ENCODE measurements at places on chromosomes 16 and 17.

GRCh38 chr17:42804918-42805367 lies 6.3 kb downstream of the CNTD1 start:
- DNase-seq = no peak

DNA sequence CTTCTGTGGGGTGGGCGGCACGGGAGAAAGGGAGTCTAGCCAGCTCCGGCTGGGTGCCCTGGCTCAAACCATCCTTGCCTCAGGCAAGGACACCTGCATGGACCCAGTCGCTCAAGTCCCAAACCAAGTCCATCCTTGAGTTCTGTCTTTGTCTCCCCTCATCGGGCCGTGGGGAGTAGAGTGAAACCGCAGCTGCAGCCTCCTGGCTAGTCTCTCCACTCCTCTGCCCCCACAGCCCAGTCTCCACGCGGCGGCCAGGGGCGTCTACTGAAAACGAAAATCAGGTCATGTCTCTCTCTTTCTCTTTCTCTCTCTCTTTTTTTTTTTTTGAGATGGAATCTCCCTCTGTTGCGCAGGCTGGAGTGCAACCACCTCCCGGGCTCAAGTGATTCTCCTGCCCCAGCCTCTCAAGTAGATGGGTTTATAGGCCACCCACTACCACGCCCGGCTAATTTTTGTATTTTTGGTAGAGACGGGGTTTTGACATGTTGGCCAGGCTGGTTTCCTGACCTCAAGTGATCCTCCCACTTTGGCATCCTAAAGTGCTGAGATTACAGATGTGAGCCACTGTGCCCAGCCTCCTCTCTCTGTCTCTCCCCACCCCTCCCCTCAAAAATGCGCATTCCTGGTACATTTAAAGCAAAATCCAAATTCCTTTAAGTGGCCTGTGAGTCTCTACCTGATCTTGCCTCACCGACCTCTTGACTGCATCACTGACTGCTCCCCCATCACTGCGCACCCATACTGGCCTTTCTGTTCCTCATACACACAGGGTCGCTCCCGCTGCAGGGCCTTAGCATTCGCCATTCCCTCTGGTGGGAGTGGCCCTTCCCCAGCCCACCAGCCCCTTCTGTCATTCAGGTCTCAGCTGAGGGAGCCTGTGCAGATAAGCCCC lies 17.7 kb upstream of the RMI2 start:
- no peak for DNase-seq

GRCh38 chr17:353213-353837 lies 718 bp upstream of the RPH3AL start:
- DNase-seq = no peak

DNA sequence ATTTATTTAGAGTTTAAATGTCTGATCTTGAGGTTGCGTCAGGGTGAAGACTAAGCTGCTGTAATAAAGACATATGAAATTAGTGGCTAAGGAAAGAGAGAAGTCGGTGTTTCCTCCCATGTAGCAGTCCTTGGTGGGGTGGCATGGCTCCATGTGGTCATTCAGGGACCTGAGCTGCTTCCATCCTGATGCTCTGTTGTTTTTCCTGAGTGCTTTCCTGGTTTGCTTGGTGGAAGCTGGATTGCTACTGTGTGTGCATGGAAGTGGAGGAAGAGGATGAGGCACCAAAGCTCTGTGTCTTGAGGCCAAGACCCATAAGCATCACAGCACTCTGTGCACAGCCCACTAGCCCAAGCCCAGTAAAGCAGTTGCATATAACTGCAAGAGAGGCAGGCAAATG lies 241.8 kb upstream of the CACNG5 start:
- no peak for DNase-seq

DNA sequence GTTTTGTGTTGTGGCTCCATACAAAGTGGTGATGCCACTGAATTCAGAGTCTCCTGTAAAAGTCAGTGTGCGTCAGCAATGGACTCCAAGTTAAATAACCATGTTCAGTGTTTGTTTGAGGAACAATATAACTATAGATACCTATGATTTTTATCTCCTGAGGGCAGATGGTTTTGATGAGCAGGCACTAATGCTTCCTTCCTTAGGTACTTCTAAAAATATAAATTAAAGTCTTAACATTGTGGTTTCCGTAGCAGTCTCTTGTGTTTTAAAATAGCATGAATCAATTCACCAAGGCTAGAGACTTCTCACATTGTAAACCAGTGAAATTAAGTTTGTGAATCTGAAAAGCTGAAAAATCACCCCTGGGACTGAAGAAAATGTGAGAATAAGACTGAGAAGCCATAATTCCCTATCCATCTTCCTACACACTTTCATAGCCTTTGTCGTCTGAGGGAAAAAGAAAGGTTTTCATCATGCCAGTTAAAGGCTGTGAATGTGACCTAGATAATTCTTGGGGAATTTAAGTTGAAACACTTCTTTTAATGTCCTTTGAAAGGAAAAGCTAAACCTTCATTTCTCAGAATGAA lies 1502.9 kb downstream of the CDH11 start:
- DNase-seq = no peak
